Stimulated activated CD8-positive, alpha-beta memory T cell treated with anti-CD3 and anti-CD28 coated beads, Interleukin-12 subunit alpha, Interleukin-12 subunit beta, amount 100 ng/mL, for 1 hour (primary cell): ENCODE measurements at places on chromosomes 3 and 15.

GRCh38 chr3:66153481-66154443, 67.0 kb upstream of the SLC25A26 start:
- no peak for DNase-seq

DNA sequence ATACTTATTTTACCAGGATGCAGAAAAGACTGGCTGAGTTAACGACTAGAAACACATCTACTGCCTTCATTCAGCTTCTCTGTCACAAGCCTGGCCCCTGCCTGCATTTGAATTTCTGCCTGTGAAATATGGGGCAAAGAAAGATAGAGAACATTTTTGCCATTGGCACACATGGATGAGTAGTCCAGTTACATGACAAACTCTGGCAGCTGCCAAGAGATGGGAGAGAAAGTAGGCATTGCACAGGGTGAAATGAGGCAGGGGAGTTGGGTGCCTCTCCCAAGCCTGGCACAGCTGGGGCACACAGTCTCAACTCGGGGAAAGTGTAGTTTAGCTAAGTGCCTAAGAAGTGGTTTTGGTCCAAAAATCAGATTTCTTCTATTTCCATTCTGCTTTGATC, 24.0 kb downstream of the ANXA2 start:
- DNase-seq: no peak

DNA sequence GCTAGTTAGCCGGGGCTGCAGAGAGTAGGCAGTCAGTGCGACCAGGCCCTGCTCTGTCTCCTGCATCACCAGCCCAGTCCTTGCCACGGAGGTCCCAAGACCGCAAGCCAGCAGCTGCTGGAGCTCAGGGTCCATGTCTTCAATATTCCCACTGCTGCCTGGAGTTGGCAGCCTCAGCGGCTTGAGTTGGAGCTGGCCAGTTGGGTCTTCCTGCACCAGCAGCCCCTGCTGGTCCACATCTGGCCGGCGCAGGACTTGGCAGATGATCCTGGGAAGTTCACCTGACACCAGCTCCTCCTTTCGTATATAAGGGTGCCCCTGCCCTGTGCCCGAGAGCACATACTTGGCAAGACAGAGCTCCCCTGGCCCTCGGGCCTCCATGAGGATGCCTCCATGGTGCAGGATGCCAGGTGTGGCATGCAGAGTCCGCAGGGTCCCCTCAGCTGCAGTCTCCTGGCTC, 5.7 kb downstream of the XIRP1 start:
- DNase-seq: no peak

GRCh38 chr3:58358808-58359207, 26.1 kb downstream of the PXK start:
- no peak for DNase-seq

DNA sequence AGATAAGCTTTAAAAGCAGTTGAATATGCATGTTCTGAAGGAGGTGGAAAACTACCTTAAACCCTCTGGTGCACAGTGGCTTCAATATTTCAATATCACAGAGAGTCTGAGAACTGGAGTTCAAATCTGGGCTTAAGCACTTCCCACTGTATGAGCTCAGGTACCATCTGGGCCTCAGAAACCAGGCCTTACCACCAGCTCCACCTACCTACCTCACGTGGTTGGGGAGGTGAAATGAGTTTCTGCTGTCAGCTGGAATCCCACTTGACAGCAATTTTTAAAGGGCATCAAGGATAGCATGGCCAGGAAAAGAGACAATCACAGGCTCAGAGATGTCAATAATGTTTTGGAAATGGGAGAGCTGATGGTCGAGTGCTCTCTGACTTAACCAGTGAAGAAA, 5.0 kb downstream of the CHCHD4 start:
- DNase-seq: no peak

GRCh38 chr3:44988073-44988472, 12.0 kb downstream of the EXOSC7 start:
- DNase-seq: no peak
